ENCODE measurements at places on chromosomes 13 and 19.

DNA sequence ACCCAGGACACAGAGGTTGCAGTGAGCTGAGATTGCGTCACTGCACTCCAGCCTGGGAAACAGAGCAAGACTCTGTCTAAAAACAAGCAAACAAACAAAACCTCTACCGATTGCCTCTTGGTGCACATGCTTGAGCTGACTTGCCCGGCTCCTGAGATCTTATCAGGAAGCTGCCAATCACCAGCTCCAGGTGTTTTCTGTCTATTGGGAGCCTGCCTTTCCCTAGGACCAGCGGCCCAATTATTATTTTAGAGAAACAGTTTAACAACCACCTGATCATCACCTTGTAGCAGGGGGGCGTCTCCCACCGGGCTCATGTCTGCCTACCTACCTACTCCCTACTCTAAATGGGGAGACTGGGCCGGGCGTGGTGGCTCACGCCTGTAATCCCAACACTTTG is 10.8 kb downstream of the CLEC4M start:
- no peak for DNase-seq

GRCh38 chr13:98445340-98446233 is 131.3 kb downstream of the STK24 start:
- DNase-seq = peak; percentile 47

DNA sequence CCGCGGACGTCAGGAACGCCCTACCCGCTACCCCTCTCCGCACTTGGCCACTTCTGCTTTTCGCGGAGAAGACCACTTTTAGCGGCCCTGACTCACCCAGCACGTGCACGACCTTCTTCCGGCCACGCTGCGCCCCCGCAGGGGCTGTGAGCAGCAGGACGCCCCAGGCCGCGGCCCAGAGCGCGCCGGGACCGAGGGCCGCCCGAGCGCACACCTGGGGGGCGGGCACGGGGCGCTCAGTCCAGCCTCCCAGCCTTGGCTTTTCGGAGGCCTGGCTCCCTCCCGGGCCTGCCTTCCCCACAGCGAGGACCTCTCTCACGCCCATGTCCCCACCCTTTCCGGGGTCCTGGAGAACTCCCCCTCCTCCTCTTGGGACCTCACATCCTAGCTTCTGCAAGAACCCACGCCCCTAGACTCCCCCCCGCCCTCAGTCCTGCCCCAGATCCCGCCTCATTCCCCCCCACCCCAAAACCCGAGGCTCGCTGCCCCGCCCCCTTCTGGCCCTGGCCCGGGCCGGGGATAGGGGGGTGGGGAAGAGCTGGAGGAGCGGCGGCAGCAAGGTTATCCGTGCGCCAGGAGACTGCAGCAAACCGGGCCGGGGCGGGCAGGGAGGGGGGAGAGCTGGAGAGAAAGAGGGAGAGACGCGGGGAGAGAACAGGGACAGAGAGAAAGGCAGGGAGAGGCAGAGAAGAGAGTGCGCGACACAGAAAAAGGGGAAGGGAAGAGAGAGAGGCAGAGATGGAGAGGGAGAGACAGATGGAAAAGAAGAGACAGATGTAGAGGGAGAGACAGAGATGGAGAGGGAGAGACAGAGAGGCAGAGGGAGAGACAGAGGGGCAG is 11.5 kb downstream of the TM6SF2 start:
- peak; percentile 87 for DNase-seq

DNA sequence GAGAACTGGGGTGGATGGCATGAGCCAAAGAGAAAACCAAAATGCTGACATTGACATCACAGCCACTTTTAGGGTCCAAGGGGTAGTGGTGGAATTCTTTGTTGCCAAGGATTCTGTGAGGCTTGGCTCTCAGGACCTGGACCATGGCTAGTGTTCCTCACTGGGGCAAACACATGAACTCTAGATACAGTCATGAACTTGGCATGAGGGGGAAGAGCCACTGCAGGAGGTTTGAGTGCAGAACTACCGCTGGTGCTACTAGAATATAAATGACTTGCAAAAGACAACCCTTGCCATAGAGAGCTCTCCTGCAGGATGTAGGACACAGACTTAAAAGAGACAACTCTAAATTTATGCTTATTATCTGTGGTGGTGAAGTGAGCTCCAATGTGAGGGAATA is 29.8 kb upstream of the FRY start:
- DNase-seq = no peak

DNA sequence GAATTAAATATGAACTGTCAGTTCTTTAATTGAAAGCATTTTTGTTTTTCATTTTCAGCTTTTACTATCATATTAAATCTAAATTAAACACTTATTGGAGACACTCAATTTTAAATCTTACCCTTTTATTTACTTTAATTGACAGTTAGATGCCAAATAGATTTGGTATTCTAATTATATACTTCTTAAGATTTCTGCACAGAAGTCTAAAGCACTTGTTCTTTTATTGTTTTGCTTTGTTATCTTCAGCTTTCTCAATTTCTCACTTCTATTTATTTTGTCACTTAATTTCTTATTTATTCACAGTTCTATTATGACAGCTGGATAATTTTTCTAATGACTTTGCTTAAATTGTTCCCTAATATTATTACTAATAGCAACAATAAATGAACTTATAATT is 1397.3 kb upstream of the MIR17HG start:
- no peak for DNase-seq

DNA sequence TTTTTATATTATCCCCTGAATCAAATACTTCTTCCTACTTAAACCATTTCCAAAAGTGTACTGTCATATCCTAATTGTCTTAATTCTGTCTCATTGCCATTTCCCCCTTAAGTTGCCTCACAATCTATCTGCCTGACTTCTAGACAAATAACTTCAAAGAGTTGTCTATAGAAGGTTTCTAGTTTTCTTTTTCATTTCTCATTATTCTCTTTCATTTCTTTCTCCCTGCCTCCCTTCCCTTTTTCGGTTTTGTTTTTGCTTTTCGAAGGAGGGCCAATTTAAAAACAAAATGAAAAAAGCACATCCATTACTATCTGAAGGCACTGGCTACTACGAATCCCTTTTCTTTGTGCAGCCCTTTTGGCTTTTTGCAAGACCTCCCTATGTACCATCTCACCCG is 367.2 kb downstream of the DNAJC15 start:
- no peak for DNase-seq

DNA sequence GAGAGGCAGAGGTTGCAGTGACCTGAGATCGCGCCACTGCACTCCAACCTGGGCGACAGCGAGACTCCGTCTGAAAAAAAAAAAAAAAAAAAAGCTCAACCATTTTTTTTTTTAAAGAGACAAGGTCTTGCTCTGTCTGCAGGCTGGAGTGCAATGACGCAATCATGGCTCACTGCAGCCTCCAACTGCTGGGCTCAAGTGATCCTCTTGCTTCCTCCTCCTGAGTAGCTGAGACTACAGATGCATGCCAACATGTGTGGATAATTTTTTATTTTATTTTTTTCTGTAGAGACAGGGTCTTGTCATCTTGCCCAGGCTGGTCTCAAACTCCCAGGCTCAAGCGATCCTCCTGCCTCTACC is 10.3 kb downstream of the EHD2 start:
- DNase-seq = peak; percentile 65

DNA sequence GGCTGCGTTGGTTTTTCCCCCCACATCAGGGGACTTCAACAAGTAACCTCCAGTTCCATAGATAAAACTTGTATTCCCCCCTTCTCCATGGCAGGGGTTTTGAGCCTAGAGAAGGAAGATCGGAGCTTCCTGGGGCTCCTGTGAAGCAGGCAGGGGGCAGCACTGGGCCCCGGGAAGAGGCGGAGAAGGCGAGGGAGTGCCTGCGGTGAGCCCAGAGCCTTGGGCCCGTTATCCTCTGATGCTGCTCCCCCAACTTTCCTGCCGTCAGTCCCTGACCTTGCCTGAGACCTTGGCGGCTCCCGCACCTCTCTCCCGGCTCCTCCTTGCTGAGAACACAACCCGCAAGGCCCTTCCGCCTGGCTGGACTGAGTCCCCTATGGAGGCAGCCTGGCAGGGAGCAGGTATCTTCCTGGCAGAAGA is 2.5 kb downstream of the LIPE start:
- DNase-seq = no peak

GRCh38 chr19:493391-494170 is 2.7 kb upstream of the MADCAM1 start:
- DNase-seq = no peak

- DNase-seq = no peak
Measured at GRCh38 chr13:65330691-65331090, 1899.4 kb downstream of the PCDH9 start.

DNA sequence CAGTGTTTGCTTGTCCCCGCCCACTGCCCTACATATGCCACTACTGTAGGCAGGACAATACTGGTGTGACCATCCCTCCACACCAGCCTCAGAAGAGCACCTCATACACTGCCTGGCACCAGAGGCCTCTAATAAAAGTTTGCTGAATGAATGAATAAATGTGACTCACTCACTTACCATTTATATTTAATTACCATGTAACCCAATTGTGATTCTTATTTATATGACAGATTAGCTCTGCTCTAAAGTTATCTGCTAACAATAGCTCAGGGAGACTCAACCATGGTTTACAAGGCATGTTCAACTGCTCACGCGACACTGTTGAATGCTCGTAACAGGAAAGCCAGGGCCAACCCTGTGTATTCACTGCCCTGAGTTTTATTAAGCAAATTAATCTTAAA is 66.0 kb upstream of the DOCK9 start:
- no peak for DNase-seq

GRCh38 chr13:79432992-79433391 is 26.9 kb upstream of the RBM26 start:
- DNase-seq = no peak

- peak; percentile 10 for DNase-seq
Measured at GRCh38 chr13:99199541-99200431, 868 bp upstream of the UBAC2 start.

GRCh38 chr19:855566-856120 is 3.5 kb downstream of the ELANE start:
- no peak for DNase-seq

GRCh38 chr13:91058066-91058465 is 289.4 kb upstream of the MIR17HG start:
- DNase-seq = peak; percentile 55

GRCh38 chr13:22024381-22024994 is 353.6 kb downstream of the FGF9 start:
- no peak for DNase-seq

DNA sequence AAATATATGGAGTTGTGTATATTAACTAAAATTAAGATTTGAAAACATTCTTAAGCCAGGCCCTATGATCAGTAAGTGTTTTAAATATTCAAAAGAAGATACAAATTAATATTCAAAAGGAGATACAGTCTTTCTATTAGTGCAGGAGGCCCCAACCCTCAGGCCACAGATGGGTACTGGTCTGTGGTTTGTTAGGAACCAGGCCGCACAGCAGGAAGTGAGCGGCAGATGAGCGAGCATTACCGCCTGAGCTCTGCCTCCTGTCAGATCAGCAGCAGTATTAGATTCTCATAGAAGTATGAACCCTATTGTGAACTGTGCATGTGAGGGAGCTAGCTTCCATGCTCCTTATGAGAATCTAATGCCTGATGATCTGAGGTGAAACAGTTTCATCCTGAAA is 232.9 kb downstream of the FOXO1 start:
- DNase-seq = no peak

- no peak for DNase-seq
Measured at GRCh38 chr13:32021785-32022184, 9.8 kb upstream of the FRY start.

GRCh38 chr13:76293751-76294150 is 592.5 kb downstream of the KCTD12 start:
- no peak for DNase-seq

- no peak for DNase-seq
Measured at GRCh38 chr13:112127564-112128330, 60.8 kb downstream of the SOX1 start.

GRCh38 chr13:30072818-30073186 is 222.4 kb upstream of the UBL3 start:
- no peak for DNase-seq

DNA sequence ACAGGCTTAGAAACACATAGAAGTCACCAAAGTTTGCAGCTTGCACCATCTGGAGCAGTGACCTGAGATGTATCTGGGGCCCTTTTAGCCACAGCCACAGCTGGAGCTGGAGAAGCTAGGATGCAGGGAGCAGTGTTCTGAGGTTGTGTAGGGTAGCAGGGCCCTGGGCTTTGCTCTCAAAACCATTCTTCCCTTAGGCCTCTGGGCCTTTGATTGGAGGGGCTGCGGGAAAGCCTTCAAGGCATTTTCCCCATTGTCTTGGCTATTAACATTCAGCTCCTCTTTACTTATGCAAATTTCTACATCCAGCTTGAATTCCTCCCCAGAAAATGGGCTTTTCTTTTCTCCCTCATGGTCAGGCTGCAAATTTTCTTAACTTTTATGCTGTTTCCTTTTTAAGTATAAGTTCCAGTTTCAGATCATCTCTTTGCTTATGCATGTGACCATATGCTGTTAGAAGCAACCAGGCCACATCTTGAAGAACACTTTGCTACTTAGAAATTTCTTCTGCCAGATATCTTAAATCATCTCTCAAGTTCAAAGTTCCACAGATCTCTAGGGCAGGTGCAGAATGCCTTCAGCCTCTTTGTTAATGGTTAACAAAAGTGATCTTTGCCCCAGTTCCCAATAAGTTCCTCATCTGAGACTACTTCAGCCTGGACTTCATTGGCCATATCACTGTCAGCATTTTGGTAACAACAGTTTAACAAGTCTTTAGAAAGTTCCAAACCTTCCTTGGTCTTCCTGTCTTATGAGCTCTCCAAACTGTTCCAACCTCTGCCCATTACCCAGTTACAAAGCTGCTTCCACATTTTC is 48.5 kb downstream of the NBEA start:
- no peak for DNase-seq

- no peak for DNase-seq
Measured at GRCh38 chr13:109314101-109314500, 472.3 kb downstream of the IRS2 start.

- no peak for DNase-seq
Measured at GRCh38 chr19:18859676-18860301, 28.0 kb downstream of the UPF1 start.

DNA sequence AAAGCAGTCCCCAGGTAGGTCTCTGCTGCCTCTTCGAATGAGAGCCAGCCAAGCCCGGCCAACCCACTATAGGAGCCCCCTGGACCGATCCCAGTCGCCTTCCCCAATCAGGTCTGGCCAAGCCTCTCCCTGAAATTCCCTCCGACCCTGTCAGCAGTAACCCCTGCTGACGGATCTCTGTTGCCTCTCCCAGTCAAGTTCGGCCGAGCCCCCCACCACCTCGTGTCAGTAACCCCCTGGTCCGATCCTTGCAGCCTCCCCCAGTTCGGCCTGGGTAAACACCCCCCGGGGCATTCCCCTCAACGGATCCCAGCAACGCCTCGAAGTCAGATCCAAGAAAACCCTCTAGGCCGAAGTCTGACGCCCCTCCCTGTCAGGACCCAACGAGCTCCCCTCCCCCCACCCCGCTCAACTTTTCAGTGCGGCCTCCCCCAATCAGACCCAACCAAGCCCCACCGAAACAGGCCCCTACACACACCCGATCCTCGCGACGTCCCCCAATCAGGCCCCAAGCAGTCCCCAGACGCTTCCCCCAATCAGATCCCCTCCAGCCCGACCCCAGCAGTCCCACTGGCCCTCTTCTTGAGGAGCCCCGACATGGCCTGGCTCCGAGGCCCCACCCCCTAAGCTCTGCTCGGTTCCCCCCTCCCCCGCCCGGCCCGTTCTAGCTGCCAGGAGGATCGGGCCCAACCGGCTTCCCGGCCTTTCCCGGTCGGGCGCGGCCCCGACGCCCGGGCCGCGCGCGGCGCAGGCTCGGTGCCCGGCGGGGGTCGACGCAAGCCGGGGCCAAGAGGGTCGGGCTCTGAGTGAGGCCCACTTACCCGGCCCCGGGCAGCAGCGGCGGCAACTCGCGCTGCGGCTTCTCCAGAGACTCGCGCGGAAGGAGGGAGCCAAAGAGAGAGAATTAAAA is 1.8 kb downstream of the TNPO2 start:
- DNase-seq = peak; percentile 42
